ENCODE measurements at places on chromosomes 2 and 18.

GRCh38 chr2:171307560-171307959 lies 126.2 kb downstream of the METTL8 start:
- DNase-seq = no peak
- no peaks in the 10 kb centered on the region for H3K27me3 ChIP-seq
- H3K4me1 ChIP-seq = no peaks in the 10 kb centered on the region
- no peak overlapping the region for H3K4me3 ChIP-seq
- H3K27ac ChIP-seq = no peak overlapping the region
- H3K36me3 ChIP-seq = no peaks in the 10 kb centered on the region

GRCh38 chr2:169106563-169107545 lies 37.5 kb downstream of the DHRS9 start:
- H3K27me3 ChIP-seq = peaks cover 5% of the 10 kb centered on the region
- no peak overlapping the region for H3K4me3 ChIP-seq
- peaks cover 3% of the 10 kb centered on the region for H3K4me1 ChIP-seq
- H3K27ac ChIP-seq = no peak overlapping the region
- DNase-seq = no peak
- H3K36me3 ChIP-seq = no peaks in the 10 kb centered on the region

GRCh38 chr2:44549856-44550255 lies 188.1 kb downstream of the CAMKMT start:
- H3K4me1 ChIP-seq = peaks cover 16% of the 10 kb centered on the region
- no peaks in the 10 kb centered on the region for H3K36me3 ChIP-seq
- no peak overlapping the region for H3K27ac ChIP-seq
- H3K27me3 ChIP-seq = no peaks in the 10 kb centered on the region
- no peak overlapping the region for H3K4me3 ChIP-seq

- DNase-seq = no peak
- no peak overlapping the region for H3K27ac ChIP-seq
- no peaks in the 10 kb centered on the region for H3K36me3 ChIP-seq
- H3K4me3 ChIP-seq = no peak overlapping the region
These were observed 245.0 kb downstream of the PTGR3 start for GRCh38 chr18:74963820-74964446.

GRCh38 chr2:66578054-66578686 lies 143.2 kb downstream of the MEIS1 start:
- peaks cover 38% of the 10 kb centered on the region for H3K4me1 ChIP-seq
- no peaks in the 10 kb centered on the region for H3K36me3 ChIP-seq
- DNase-seq = no peak
- no peak overlapping the region for H3K4me3 ChIP-seq

GRCh38 chr18:25843791-25844190 lies 246.6 kb downstream of the SS18 start:
- no peaks in the 10 kb centered on the region for H3K27me3 ChIP-seq
- no peak overlapping the region for H3K4me3 ChIP-seq
- H3K27ac ChIP-seq = no peak overlapping the region

- H3K4me1 ChIP-seq = peaks cover 22% of the 10 kb centered on the region
- H3K36me3 ChIP-seq = no peaks in the 10 kb centered on the region
- peak; percentile 63 for DNase-seq
- H3K4me3 ChIP-seq = no peak overlapping the region
- no peaks in the 10 kb centered on the region for H3K27me3 ChIP-seq
These were observed 18.1 kb upstream of the ANTXR1 start for GRCh38 chr2:68994864-68995263.

DNA sequence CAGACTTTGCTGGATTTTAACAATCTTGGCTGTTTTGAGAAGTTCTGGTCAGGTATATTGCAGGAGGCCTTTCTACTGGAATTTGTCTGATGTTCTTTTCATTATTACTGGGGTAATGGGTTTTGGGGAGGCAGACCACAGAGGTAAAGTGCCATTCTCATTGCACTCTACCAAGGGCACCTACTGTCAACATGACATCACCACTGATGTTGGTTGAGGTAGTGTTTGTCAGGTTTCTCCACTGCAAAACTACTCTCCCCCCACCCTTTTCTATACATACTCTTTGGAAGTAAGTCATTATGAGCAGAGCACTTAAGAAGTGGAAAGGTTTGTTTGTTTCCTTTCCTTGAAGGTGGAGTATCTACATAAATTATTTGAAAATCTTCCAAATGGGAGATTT lies 27.0 kb downstream of the PRKD3 start:
- no peak for DNase-seq
- no peaks in the 10 kb centered on the region for H3K27me3 ChIP-seq

DNA sequence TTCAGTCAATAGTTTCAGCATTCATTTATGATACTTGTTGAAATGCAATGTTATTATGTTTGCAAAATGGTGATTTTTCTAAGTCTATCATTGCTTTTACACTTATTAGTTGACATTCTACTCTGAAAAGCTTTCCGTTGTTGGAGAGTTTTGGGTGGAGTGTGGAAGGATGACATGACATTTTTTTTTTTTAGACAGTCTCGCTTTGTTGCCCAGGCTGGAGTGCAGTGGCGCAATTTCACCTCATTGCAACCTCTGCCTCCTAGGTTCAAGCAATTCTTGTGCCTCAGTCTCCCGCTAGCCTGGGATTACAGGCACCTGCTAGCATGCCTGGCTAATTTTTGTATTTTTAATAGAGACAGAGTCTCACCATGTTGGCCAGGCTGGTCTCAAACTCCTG lies 29.8 kb downstream of the PIKFYVE start:
- no peaks in the 10 kb centered on the region for H3K27me3 ChIP-seq
- no peak overlapping the region for H3K27ac ChIP-seq
- H3K4me3 ChIP-seq = no peak overlapping the region
- no peaks in the 10 kb centered on the region for H3K4me1 ChIP-seq
- peaks cover 67% of the 10 kb centered on the region for H3K36me3 ChIP-seq

All from tibial artery (tissue), 4 donors.